Bronchial smooth muscle cell (primary cell): ENCODE measurements at places on chromosomes 12 and 14. TPM values are rescaled to one million over a fixed set of nuclear protein-coding genes. Genes with fewer than 3 reads are reported as not detected.

The SLCO1B1 gene
- total RNA-seq = not detected in 2 replicates

The ZNF641 gene
- total RNA-seq = 4.8 and 5.8 TPM in 2 replicates

The NFATC4 gene
- total RNA-seq = 74.6 and 97.9 TPM in 2 replicates

The HOXC6 gene
- total RNA-seq = 0.16 and 0.43 TPM in 2 replicates

The DEGS2 gene
- 0.16 and 0.26 TPM in 2 replicates for total RNA-seq

The AQP2 gene
- not detected in 2 replicates for total RNA-seq

The TAS2R8 gene
- total RNA-seq = 0.26 TPM in 1 of 2 replicates, not detected in the other
